ENCODE measurements at places on chromosomes 2 and 18.

DNA sequence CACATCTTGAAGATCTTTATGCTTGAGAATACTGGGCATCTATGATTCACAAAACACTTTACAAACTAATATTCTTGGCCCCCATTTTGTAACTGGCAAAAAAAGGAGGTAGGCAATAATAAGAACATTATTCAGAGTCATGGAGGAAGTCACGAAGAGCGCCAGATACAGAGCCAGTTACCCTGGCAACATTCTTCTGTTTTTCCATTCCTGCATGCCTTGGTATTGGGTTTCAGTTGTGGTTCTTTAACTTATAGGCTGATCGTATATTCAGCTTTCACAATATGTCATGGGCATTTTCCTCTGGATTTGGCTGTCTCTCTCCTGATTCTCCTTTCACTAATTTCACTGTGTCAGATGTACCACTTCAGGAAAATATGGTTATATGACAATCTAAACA, 234.7 kb downstream of the HRH4 start:
- DNase-seq, result no peak

GRCh38 chr18:74505776-74506175, 9.6 kb downstream of the CNDP2 start:
- no peak for DNase-seq

DNA sequence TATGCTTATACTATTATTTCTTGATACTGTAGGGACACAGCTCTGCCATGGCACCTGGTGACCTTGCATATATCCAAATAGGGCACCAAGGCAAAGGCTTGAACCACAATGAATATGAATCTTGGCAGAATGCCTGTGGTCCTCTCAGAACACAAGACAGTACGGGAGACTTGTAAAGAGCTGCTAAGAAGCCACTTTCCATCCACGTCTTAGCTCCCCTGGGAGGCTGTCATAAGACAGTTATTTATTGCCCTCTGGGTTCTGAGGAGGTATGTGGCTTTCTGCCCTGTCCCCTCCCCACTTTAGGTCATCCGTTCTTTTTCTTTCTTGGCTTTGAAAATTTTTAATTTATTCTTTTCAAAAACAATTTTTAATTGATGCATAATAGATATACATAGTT, 29.8 kb upstream of the MRPL33 start:
- no peak for DNase-seq

DNA sequence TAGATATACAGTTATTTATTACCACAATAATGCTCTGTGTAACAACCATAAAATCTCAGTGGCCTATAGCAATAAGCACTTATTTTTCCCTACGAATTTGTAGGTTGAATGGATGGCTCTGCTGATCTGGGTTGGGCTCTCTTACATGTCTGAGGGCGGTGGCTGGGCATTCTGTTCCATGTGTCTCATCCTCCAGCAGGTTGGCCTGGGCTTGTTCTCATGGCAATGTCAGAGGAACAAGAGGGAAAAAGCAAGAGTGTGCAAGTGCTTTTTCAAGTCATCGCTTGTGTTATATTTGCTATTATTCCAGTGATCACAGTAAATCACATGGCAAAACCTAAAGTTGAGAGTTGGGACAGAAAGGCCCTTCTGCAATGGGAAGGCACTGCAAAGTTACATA, 30.4 kb upstream of the MYO3B start:
- no peak for DNase-seq

DNA sequence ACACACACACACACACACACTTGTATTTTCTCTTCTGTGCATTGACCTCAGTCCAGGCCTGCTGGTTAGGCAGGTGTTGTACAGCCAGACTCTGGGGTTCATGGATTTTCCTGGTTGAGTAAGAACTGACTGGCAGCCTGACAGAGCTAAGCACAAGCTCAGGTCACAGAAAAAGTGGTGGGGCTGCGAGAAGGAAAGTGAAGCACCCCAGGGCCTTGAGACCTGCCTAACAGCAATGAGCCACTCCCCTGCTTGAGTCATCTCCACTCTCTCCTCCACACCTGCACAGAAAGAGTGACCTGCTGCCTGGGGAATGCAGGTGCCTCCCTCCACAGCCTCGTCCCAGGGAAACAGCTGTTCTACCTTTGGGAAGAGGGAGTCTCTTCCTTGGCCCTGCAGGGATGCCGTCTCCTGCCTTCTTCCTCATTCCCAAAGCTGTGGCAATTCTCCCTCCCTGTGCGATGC, 91.4 kb upstream of the LGALSL start:
- no peak for DNase-seq

DNA sequence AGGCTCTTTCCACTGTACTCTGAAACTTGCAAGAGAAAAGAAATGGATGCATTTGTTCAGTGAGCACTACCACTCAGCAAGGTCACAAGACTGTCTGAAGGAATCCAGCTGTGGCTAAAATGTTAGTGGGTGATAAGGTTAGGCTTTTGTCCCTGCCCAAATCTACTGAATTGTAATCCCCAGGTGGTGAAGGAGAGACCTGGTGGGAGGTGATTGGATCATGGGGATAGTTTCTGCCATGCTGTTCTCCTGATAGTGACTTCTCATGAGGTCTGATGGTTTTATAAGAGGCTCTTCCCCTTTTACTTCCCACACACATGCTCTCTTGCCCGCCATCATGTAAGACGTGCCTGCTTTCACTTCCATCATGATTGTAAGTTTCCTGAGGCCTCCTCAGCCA, 68.2 kb downstream of the ZNF385B start:
- DNase-seq, result no peak

DNA sequence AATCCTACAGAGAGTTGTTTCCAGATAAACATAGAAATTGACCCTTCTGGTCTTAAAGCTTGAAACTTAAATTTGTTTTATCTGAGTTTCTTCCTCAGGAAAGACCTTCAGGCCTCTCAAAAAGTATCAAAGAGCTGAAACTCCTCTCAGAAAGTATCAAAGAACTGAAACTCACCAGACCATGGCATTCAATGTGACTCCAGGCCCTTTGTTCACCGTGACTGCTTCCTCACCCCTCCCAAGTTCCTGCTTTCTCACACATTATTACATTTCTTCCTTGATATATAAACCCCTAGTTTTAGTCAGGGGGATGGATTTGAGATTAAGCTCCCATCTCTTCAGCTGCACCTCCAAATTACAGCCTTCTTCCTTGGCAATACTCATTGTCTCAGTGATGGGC, 6.0 kb downstream of the ANKMY1 start:
- DNase-seq, result no peak

GRCh38 chr2:2547451-2547850, 216.4 kb upstream of the MYT1L start:
- no peak for DNase-seq

DNA sequence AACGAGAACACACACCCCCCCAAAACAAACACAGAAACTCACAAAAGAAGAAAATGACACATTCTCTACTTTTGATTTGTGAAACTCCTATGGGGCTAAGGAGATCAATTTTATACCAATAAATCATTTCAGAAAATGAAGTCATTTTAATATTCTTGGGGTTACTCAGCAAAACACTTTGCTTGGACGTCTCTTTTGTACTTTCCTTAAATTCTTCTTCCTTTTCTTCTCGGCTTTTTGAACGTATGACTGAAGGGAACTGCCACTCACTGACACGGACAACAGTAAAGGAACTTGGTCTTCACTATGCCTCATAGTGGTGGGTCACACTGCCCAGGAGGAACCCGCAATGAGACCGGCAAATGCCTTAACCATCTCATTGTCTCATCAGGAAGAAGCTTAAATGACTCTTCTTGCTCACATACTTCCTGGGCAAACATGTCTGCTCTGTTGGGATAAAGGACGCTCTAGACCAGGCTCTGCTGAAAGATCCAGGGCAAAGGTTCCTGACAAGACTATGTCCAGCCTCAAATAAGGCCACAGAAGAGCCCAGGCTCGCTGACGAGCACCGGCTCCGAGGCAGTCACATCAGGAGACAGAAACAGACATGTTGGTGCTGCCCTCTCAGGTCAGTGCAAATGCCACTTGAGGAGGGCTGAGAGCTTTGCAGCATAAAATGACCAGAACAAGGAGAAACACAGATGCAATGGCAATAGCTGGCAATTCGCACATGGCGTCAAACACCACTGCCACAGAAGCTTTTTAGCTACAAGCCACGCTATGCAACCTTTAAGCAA, 205.5 kb downstream of the TGIF1 start:
- no peak for DNase-seq

DNA sequence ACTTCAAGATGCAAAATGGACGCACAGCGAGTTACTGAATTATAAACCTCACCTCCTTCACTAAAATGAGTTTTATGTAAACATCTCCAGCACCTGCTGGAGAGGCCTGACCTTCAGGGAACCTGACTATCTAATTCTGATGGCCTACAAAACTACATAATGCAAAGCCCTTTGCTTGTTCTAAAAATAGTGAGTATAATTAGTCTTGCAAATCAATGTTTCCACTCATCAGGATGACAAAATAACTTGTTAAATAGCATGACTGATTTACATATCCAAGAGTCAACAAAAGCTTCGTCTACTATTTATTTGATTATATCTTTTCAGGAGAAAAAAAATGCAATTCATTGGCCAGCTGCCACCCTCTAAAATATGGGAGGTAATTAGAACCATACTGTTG, 326.3 kb upstream of the MC4R start:
- no peak for DNase-seq

DNA sequence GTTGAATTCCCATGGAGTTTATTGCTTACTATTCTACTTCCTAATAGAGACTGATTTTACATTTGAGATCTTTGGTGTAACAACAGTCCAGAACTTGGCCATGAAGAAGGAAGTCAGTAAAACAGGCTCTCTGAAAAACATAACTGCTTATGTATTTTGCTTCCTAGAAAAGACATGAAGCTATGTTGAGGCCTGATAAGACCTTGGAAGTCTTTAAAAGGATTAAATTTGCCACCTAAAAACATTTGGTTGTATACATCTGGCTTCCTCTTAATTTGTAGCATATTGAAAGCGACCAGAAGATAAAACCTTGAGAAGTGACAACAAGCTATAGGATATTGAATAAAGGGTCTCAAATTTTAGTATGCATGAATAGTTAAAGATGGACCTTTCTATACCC, 36.4 kb downstream of the PTRHD1 start:
- DNase-seq, result no peak

DNA sequence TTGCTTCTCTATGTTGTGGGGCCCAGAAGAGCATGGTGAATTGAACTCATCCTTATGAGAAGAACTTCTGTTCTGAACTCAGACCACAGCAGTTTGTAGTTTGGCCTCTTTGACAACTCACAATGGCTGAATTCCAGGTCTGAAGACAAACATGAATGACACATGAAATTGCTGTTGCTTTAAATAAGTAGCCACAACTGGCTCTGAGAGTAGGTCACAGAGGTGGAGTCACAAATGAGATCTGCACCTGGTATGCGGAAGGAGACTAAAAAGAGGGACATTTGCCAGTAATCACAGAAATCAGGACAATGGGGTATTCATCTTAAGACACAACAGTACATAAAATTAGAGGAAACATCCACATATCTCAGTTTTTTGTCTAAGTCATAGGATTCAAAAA, 290.3 kb upstream of the MMADHC start:
- DNase-seq, result no peak

GRCh38 chr2:60976875-60977561, 40.5 kb upstream of the PEX13 start:
- DNase-seq, result no peak

GRCh38 chr2:239564587-239564986, 163.8 kb upstream of the HDAC4 start:
- DNase-seq, result no peak

Data from RCC 7860 (cell line).